Amniotic stem cell (primary cell): ENCODE measurements at places on chromosomes 3 and 15.

GRCh38 chr15:28994142-28994830 is 108.5 kb downstream of the APBA2 start:
- no peak for DNase-seq

- DNase-seq: no peak
Observed at GRCh38 chr3:119551598-119551997, 7.8 kb downstream of the CD80 start.

GRCh38 chr3:107260207-107260606 is 117.0 kb upstream of the CCDC54 start:
- no peak for DNase-seq

DNA sequence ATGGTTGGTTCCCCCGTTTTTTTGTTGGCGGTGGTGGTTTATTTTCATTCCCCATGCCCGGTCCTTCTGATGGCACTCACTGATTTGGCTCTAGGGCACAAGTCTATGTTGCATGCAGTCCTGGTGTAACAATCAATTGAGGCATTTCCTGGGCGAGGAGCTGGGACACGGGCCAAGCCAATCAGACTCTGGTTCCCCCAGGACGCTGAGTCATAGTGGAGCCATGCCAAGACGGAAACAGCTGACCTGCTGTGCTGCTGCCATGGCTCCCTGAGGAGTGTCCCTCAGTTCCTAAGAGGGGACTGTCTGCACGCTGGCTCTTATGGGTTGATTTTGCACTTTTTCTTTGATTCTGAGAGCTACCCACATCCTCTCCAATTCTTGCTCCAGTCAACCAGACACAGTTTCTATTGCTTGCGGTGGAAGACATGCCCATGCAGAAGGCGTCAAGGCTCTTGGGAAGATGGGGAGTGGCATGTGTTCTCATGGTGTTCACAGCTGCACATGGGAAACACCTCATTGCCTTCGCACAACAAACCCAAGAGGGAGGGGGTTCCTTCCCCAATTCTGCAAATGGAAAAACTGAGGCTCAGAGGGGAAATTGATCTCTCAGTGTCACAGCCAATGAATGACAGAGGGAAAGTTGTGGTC is 28.3 kb upstream of the ALDH1L1 start:
- peak; percentile 57 for DNase-seq

DNA sequence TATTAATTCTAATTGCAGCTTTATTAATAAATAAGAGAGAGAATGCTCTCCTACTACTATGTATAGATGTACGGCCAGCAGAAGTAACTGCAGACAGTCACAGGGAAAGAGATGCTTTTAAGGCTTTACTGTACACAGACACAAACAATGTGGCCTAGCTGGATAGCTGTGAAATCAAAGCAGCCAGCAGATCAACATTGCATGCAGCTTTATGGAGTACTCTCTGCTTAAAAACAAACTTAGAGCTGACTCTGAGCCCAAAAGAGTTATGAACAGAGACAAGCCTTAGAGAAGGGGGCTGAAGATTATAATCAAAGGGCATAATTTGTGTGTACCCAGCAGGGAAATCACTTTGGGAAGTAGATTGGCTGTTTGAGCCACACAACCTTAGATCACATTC is 47.2 kb downstream of the CADM2 start:
- no peak for DNase-seq

DNA sequence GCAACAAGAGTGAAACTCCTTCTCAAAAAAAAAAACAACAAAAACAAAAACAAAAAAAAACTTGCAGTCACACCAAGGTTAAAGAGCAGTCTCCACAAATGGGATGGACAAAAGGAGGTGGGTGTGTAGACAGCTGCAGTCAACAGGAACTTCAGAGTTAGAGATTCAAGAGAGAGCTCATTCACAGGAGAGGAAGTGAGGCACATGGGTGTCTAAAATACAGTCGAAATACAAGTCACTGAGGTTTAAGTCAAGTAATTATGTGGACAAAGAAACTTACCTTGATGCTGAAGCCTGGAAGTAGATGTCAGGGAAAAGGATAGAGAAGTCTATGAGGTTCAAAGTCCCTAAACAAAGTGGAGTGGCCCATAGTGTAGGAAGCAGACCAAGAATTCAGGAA is 14.8 kb downstream of the MRPS11 start:
- DNase-seq: no peak

GRCh38 chr15:57591237-57591821 is 375 bp upstream of the MYZAP start:
- DNase-seq: no peak

GRCh38 chr15:70362886-70363285 is 265.2 kb upstream of the TLE3 start:
- no peak for DNase-seq

DNA sequence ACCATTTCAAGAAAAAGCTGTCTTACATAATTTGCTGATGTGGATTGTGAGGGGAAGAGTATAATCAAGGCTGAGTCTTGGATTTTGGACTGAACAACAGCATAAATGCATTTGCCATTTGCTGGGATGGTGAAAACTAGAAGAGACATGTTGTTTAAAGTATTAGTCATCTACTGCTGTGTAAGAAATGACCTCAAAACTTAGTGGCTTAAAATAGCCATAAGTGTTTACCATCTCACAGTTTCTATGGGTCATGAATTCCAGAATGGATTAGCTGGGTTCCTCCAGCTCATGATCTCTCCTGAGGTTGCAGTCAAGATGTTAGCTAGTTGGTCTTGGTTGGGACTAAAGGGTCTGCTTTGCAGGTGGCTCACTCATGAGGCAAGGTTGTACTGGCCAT is 66.2 kb downstream of the SCN11A start:
- no peak for DNase-seq

- no peak for DNase-seq
Observed at GRCh38 chr15:96366526-96366877, 36.0 kb downstream of the NR2F2 start.

- no peak for DNase-seq
Observed at GRCh38 chr15:88580532-88580931, 34.1 kb upstream of the DET1 start.

GRCh38 chr15:67841513-67841762 is 1.6 kb upstream of the RNU6-1 start:
- DNase-seq: no peak

DNA sequence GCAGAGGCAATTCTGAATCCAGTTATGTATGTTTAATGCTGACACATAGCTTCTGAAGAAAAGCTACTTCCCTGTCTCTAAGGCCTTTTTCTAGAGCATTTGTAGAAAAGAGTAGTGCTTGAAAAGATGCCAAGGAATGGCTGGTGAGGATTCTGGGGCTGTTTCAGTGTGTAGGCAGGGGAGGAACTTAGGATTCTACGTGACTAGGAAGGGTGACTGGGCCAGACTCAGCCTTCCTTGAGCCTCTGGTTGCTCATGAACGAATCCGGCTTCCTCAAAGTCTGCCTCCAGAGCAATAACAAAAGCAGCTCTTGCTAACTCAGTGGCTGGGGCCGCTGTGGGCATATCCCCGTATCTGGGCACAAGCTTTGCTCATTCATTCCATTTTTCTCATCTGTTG is 104.8 kb upstream of the WNT5A start:
- no peak for DNase-seq

DNA sequence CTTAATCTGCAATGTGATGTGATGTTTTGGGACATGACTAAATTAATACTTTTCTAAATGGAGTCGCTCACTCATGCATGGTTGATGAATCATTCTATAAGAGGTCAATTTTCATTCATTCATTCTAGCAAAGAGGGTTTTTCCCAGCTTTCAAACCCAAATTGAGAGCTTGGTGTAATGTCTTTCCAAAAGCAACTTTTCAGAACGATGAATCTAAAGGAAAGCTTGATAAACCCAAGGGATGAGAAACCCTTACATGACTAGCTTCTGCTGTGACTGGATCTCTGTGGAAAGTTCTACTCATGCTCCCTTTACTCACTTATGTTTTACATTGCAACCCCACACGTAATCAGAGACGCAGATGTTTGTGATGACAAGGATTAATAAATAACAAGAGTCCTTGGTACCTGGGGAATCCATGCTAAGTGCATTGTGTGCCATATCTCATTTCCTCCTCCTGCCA is 47.7 kb downstream of the PDZRN3 start:
- no peak for DNase-seq

DNA sequence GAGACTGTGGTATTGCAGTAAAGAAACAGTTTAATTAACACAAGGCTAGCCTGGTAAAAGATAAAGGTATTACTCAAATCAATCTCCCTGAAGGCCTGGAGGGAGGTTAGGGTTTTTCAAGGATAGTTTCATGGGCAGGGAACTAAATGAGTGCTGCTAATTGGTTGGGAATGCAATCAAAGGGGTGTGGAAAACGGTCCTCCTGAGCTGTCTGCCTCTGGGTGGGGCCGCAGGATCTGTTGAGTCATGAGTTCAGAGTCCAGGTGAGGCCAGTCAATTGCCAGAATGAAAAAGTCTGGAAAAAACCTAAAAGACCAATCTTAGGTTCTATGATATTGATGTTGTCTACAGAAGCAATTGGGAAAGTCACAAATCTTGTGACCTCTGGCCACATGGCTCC is 293.2 kb downstream of the MCTP2 start:
- no peak for DNase-seq

DNA sequence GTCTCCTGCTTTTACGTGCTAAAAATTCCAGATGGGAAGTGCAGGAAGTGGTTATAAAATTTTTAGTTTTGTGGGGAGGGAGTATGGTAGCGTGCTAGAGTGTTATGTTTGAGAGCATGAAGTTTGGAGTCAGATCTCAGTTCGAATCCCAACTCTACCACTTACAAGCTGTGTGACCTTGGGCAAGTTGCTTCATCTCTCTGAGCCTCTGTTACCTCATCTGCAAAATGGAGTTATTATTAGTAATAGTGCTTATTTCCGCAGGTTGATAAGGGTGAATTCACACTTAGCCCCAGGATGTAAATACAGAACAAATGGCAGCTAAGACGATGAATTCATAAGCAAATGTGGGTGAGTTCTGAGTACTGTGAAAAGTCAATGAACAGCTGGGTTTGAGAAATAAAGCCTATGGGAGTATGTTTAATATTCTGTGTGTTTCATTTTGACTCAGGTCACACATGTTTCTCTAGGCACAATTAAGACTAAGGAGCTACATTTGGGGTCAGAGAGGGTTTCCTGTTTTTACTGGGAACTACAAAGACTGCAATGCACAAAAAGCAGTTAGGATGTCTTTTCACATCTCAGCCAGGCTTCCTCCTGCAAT is 73.1 kb upstream of the FEZF2 start:
- no peak for DNase-seq

DNA sequence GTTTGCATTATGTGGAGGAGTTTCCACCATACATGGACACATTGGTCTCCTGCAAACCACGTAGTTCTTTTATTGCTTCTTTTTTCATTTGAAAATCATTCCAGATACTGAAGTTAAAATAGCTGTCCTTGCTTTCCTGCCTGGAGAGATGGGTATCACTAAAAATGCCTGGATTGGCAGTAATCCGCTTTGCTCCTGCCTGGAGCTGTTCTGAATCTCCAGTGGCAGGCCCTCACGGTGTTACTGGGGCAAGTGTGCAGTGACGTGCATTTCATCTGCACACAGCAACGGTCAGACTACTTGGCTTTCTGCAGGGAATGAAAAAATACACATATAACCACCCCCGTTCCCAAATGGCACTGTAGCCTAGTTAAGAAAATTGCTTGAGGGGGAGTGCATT is 272.9 kb downstream of the IL5RA start:
- no peak for DNase-seq

GRCh38 chr3:141469720-141470119 is 17.1 kb upstream of the RASA2 start:
- DNase-seq: no peak

DNA sequence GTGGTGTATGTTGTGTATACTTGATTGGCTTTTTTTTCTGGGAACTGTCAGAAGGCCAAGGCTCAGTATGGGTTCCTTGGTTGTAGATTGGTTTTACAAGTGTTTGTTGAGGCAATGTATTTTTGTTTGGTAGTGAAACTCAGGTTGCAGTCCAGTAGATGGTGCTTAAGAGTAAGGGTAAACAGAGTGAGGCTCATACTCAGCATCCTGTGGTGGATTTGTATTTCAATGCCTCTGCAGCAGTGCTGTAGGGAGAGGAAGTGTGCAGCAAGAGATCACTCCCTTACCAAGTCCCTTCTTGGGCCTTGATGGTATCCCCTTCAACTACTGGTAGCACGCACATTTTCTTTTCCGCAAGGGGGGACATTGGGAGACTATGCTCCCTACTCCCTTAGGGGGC is 428.5 kb upstream of the CNTN3 start:
- no peak for DNase-seq

DNA sequence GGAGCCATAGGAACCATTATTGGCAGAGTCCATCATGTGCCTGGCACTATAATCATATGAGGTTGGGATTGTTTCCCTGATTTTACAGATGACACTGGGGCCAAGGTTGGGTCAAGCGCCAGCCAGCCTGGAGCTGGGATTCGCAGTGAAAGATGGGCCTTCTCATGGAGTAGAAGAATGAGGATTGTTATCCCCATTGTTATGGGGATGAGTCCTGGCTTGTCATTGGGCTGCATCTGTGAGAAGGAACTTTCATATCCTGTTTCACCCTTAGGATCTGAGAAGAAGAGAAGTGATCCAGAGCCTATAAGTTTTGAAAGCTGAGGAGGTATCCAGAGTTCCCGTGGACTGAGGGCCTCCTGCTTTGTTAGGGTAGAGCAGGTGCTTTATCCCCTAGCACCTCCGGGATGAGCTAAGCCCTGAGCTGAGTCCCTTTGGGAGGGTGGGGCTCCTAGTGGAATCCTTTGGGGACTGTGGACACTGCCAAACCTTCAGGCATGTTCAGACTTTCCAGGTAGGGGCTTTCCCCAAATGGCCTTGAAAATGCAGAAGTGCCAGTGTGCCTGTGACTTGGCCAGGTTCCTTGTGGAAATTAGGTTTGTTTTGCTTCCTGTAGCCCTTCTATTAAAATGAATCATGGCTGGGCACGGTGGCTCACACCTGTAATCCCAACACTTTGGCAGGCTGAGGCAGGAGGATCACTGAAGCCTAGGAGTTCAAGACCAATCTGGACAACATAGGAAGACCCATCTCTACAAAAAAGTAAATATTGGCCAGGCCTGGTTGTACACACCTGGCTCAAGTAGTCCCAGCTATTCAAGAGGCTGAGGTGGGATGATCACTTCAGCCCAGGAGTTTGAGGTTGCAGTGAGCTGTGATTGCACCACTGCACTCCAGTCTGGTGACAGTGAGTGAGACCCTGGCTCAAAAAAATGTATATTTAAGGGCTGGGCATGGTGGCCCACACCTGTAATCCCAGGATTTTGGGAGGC is 30.2 kb upstream of the BSN start:
- no peak for DNase-seq

DNA sequence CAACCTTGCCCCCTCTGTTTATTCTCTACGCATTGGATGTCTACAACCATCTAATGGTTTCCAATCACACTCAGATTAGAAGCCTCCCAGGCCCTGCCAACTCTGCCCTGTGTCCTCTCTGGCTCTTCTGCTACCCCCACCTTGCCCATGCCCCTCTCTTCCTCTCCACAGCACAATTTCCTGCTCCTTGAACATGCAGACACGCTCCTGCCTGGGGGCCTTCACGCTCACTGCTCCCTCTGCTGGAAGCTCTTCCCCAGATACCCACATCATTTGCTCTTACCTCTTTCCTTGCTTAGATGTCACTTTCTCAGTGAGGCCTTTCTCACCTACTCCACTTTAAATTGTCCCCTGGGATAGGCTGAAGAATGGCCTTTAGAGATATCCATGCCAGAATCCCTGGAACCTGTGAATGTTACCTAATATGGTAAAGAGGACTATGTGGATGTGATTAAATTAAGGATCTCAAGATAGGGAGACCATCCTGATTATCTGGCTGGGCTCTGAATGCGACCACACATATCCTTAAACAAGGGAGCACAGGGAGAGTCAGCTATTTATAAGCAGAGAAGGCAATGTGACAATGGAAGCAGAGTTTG is 9.9 kb downstream of the KY start:
- DNase-seq: no peak
